ENCODE measurements at places on chromosomes 4 and X. TPM values are rescaled to one million over a fixed set of nuclear protein-coding genes. Genes with fewer than 3 reads are reported as not detected.

DNA sequence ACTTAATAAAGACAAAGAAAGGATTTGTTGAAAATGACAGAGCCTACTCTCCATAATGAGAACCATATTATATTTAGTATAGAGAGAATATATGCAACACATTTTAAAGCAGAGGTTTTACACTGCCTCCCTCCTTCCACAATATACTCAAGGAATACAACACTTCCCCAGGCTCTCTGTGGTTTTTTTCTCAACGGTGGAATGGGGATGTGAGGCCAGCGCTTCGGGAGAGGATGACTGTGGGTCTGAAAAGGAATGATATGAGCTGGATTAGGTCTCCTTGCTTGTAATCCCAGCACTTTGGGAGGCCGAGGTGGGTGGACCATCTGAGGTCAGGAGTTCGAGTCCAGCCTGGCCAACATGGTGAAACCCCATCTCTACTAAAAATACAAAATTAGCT lies 348.7 kb upstream of the KLF3 start:
- DNase-seq: no peak

DNA sequence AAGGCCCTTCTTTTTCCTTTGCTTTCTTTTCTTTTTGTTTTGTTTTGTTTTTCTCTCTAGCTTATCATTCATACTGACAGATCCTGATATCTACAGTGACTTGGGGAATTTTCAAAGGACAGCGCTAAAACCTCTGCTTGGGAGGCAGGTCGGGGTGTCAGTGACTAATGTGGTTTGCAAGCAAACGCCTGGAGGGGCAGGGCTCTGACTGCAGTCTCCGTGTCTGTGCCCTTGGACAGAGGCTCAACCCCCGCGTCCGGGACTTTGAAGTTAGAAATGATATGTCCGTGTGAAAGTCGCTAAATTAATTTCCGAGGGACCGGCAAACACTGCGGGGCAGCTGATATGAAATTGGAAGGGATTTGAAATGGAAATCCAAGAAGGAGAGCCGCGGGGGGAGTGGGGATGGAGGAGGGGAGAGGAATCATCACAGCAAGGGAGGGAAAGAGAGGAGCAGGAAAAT lies 312.4 kb downstream of the DHRSX start:
- DNase-seq: no peak

- no peak for DNase-seq
These were observed 22.1 kb upstream of the SPATA4 start for GRCh38 chr4:176217510-176217909.

GRCh38 chr4:64935469-64936001 lies 526.3 kb upstream of the TECRL start:
- DNase-seq: no peak

GRCh38 chr4:89534356-89534755 lies 226.8 kb upstream of the GPRIN3 start:
- no peak for DNase-seq

GRCh38 chr4:120664851-120665250 lies 257.7 kb downstream of the PRDM5 start:
- DNase-seq: no peak

GRCh38 chrX:31126205-31126604 lies 54.4 kb upstream of the FTHL17 start:
- no peak for DNase-seq

DNA sequence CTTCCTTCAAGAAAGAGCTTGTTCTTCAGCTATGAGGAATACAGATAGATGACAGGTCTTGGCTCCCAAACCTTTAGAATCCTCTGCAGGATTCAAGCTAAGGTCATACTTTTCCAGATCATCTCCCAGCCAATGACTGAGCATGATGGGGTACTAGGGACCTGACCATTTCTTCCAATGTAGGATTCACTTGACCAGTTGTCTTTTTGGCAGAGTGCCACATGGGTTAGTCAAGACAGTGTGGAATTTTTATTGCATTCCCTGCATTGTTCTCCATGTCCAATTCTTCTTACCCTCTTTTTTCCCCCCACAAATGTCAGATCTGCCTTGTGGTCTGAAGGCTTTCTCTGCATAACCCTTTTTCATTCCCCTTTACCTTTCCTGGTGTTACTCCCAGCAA lies 99.5 kb downstream of the CCSER1 start:
- DNase-seq: no peak

GRCh38 chrX:154051201-154051810 lies 31.6 kb upstream of the IRAK1 start:
- peak; percentile 46 for DNase-seq

DNA sequence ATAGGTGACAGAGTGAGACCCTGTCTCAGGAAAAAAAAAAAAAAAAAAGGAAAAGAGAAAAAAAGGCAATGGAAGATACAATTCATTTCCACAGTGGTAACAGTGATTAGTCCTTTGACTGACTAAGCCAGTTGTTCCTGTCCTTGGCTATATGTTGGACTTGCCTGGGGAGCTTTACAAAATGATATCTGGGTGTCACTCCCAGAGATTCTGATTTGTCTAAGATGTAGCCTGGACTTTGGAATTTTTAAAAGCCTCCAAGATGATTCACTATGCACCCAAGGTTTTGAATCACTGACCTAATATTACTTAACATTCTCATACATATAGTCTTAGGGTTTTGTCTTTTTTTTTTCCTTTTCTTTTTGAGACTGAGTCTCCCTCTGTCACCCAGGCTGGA lies 16.9 kb downstream of the HELQ start:
- DNase-seq: no peak

DNA sequence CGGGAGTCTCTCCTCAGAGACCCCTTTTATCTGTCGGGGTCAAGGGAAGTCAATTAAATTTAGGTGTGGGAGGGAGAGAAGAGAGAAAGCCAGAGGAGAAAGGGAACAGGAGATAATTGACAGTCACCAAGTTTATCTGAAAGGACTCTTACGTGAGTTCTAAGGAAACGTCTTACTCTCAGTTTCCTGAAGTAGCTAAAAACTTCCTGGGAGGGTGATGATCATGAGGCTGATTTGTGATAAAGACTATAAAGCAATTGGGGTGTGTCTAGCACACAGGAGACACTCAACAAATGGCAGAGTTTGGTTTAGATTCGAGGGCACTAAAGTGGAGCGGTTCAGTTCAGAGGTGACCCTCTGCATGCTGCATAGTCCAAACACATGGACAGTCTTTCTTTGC lies 254.1 kb downstream of the FBXW7 start:
- no peak for DNase-seq

GRCh38 chrX:23736030-23736429 lies 7.0 kb downstream of the ACOT9 start:
- no peak for DNase-seq

DNA sequence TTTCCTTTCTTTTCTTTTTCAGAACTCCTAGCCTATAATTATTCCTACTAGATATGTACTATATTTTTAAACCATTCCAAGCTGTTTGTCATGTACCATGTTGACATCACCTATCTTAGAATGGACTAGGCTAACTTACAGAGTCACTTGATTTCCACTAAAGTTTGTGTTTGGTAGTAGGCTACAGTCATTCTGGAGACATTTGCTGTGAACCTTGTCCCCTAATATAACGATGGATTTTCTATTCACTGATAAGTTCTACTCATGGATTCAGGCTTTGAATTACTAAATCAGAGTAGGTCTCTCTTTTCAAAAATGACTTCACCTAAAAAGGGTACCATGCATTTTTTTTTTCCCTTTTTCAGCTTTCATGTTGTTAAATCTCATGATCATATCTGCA lies 93.4 kb downstream of the PHEX start:
- no peak for DNase-seq

DNA sequence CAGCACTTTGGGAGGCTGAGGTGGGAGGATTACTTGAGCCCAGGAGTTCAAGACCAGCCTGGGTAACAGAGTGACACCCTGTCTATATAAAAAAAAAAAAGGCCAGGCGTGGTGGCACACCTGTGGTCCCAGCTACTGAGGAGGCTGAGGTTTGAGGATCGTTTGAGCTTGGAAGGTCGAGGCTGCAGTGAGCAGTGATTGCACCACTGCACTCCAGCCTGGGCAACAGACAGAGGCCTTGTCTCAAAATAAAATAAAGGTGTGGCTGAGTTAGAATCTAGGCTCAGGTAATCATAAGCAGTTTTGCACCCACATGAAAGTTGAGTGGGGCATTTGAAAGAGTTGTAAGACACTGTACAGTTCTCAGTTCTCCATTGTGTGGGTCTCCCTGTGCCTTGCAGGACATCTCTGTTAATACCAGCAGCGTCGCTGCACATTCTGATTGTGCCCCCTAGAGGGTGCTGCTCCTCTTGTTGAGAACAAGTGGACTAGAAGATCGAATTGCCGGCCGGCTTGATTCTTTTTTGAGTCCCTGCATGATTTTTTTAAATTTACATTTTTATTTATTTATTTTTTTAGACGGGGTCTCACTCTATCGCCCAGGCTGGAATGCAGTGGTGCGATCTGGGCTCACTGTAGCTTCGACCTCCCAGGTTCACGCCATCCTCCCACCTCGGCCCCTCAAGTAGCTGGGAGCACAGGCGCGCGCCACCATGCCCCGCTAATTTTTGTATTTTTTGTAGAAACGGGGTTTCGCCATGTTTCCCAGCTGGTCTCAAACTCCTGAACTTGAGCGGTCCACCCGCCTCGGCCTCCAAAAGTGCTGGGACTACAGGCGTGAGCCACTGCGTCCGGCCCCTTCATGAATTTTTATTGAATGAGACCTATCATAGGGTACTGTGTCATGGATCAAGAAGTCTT lies 73.6 kb upstream of the RBMX start:
- DNase-seq: peak; percentile 32

DNA sequence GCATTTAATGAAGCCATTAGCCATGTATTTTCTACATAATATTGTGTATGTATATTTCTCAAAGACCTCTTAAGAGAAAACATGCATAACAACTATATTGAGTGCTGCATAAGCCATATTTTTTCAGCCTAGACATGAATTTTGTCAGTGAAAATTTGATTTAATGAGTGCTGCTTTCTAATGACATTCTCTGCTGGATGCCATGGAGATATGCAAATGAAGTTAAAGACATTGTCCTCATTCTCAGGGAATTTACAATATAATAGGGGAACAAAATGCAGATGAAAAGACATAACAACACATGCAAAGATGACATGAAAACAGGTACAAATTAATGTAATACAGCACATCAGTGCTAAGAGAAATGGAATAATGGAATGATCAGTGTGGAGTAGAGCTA lies 118.7 kb downstream of the ATOH1 start:
- DNase-seq: no peak

- DNase-seq: no peak
These were observed 720 bp upstream of the STK26 start for GRCh38 chrX:132022198-132022966.

DNA sequence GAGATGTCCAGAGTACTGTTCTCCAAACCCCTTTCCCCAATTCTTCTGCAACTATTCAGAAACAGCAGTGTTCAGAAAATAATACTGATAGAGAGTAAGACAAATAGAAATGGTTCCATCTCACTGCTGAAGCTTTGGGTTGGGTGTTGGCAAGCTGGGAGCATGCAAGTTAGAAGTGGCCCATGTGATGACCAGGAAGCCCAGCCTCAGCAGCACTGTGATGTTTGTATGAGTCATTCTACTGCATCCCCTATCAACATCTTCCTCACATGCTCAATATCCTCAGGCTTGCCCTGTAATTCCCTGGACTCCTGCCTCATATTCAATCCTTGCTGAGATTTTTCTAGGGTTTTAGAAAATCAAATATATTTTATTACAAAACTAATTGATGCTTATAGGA lies 96.5 kb downstream of the CHRDL1 start:
- DNase-seq: no peak

- no peak for DNase-seq
These were observed 51.5 kb downstream of the PSAPL1 start for GRCh38 chr4:7383266-7383665.

GRCh38 chr4:6192245-6192644 lies 8.1 kb downstream of the JAKMIP1 start:
- DNase-seq: no peak

GRCh38 chrX:20378233-20378920 lies 111.7 kb upstream of the RPS6KA3 start:
- DNase-seq: no peak

- DNase-seq: peak; percentile 14
These were observed 25.2 kb upstream of the FGFR3 start for GRCh38 chr4:1767770-1768366.

GRCh38 chrX:122134291-122134690 lies 1049.8 kb upstream of the GRIA3 start:
- no peak for DNase-seq

DNA sequence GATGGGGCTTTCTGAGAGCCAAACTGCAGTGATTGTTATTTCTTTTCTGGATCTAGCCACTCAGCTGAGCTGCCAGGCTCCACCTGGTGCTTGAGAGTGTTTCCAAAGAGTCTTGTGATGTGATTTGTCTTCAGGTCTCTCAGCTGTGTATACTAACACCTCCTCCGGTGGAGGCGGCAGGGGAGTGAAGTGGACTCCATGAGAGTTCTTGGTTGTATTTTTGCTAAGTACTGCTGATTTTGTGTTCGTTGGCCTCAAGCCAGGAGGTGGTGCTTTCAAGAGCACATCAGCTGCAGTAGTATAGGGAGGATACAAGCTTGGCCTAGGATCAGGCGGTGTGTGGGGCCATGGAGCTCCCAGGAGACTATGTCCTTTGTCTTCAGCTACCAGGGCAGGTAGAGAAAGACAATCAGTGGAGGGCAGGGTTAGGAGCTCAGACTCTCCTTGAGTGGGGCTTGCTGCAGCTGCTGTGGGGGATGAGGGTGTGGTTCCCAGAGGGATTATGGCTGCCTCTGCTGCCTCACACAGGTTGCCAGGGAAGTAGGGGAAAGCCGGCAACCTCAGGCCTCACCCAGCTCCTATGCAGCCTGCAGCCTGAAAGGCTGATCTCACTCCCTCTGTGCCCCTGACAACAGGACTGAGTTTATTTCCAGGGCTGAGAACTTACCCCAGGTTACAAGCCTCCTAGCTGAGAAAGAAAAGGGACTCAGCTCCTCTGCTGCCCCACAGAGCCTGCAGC lies 62.4 kb downstream of the NPFFR2 start:
- DNase-seq: no peak

DNA sequence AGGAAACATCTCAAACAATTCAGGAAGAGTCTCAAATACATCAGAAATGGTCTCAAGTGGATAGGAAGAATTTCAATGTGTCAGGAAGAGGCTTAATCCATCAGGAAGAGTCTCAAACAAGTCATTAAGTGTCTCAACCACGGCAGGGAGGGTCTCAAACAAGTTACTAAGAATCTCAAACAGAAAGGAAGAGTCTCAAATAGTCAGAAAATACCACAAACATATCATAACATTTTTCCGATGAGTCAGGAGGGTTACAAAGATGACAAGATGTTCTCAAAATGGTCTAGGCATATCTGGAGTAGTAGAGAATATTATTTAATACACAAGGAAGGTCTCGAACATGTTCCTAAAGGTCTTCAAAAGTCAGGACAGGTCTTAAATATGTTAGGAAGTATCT lies 109.3 kb upstream of the USP9X start:
- DNase-seq: no peak

- DNase-seq: no peak
These were observed 71.7 kb downstream of the CFAP299 start for GRCh38 chr4:80407246-80407645.

GRCh38 chr4:171186700-171187099 lies 626.5 kb upstream of the GALNTL6 start:
- no peak for DNase-seq

GRCh38 chr4:108094923-108095482 lies 73.7 kb downstream of the LEF1 start:
- DNase-seq: no peak

GAR1 gene
- 61.3 TPM for total RNA-seq

SPP1 gene
- total RNA-seq: 1.0 TPM

RBM46 gene
- total RNA-seq: not detected

DSPP gene
- not detected for total RNA-seq

CLGN gene
- total RNA-seq: not detected

IQSEC2 gene
- 0.26 TPM for total RNA-seq

AVPR2 gene
- total RNA-seq: not detected

CXorf49 gene
- not detected for total RNA-seq

MAGEB1 gene
- total RNA-seq: not detected

SH3TC1 gene
- total RNA-seq: 25.4 TPM

SPATA18 gene
- total RNA-seq: 0.13 TPM

MGAT4D gene
- not detected for total RNA-seq

PLS3 gene
- total RNA-seq: 1.4 TPM

All from activated T-helper 1 cell treated with anti-CD3 and anti-CD28 coated beads, Interleukin-12 subunit alpha, Interleukin-12 subunit beta, Interleukin-2, Interleukin-4 antibody, amounts not matched to agents 30 ng/mL and 10 ng/mL and 1 ng/mL, durations not matched to agents 14 hours and 24 hours and 36 hours (primary cell).